ENCODE measurements at places on chromosomes 3 and 15.
A peak's percentile ranks its signal among the peaks of the same experiment; 100 is the strongest.

DNA sequence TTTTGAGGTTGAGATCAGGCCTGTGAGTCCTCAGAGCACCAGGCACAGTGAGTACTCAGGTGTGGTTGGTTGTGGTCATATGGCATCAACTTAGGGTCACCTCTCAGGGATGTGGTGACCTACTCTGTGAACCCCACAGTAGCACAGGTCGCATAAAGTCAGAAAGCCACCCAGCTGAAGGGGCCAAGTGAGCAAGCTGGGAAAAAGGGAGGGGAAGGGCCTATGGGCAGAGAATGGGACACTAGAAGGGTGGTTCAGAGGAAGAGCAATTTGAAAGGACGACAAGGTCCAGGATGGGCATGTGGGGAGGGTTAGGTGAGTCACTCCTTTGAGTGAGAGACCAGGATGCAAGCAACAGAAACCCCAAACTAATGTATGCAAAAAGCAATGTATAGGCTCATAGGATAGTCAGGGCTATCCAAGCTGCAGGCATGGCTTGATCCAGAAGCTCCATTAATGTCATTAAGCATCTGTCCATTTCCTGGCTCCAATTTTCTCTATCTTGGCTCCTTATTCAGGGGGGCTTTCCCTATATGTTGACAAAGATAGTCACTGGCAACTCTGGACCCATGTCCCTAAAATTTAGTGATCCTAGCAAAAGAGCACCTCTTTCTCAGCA is 33.5 kb downstream of the HMCES start:
- DNase-seq: no peak

- no peak for DNase-seq
Observed at GRCh38 chr3:174023421-174023820, 625.9 kb downstream of the NLGN1 start.

DNA sequence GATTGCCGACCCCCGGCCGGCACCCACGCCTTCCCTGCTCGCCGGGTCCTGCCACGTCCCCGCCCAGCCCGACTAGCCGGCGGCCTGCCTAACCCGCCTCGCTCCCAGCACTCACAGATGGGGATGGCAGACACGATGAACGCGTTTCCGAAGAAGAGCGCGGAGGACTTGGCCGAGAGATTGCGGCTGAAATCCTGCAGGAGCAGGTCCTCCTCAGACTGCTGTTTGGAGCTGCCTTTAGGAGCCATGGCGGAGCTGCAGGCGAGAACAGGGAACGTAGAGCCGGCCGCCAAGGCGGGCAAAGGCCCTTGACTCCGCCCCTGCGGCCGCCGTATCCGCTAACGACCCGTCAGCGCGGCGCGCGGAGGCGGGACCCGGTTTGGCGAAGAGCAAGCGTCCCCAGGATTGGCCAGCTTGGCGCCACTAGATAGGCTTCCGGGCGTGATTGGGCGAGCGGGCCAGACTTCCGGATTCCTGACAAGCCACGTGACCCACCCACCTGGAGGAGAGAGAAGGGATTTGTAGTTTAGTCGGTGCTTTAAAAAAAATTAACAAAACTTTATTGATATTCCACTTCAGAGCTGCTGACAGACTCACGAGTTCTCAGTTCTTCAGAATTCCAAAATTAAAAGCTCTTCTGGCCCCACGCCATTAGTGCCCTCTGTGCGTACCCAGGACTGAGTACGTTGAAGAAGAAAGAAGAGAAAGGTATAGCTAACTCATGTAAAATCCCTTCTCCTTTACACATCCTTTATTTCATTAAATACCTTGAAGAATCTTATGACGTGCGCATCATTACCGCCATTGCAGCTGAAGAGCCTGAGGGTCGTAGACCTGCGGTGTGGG is at the start of gene SSR3:
SSR3 (minus strand) TSS at position 276 of the 846 bp plus-strand sequence; CDS start at position 248, 28 bp downstream.
- peak; percentile 99 for DNase-seq

DNA sequence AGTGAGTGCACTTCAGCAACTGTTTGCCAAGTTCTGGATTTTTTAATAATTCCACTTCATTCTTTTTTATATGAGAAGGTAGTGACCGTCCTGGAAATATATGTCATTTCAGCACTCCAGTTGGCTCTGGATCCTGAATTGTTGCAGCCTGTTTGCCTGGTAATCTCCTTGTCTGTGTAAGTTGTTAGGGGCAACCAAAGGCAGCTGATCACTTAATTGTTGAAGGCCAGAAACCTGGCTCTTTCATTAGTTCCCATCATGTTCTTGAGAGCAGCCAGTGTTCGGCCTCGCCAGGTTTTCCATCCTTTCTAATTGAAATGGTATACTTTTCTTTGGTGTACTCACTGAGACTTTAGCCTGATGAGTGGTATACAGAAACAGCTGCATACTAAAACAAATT is 168.6 kb downstream of the SOX2 start:
- DNase-seq: no peak

GRCh38 chr3:12308517-12308916 is 19.6 kb downstream of the PPARG start:
- no peak for DNase-seq

DNA sequence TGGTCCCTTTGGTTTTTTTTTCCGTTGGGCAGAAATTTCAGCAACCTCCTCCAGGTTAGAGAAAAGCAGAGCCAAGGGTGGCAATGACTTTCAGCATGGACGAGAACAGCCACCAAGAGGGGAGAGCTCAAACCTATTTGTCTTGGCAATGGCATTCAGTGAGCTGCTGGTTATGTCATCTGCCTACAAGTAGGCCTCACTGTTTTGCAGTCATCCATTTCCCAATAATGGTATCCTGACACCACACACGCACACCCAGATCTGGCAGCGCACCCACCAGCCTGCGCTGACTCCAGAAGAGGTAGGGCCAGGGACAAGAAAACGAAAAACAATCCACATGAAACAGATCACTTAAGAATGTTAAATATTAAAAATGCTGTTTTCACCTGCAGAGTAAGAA is 92.3 kb downstream of the MAGI1 start:
- DNase-seq: no peak

- no peak for DNase-seq
Observed at GRCh38 chr3:149673393-149673792, 15.6 kb upstream of the WWTR1 start.
